ENCODE measurements at places on chromosomes 13 and 19. TPM values are rescaled to one million over a fixed set of nuclear protein-coding genes. Genes with fewer than 3 reads are reported as not detected.
A peak's percentile ranks its signal among the peaks of the same experiment; 100 is the strongest.

The EDDM13 gene
- not detected for polyA plus RNA-seq

The ZNF439 gene
- 4.8 TPM for polyA plus RNA-seq

The FGF22 gene
- 0.24 TPM for polyA plus RNA-seq

The OR7A5 gene
- not detected for polyA plus RNA-seq

The ZNF491 gene
- polyA plus RNA-seq: 1.5 TPM

The PRX gene
- 1.8 TPM for polyA plus RNA-seq

- DNase-seq: peak; percentile 10
These were observed 31.4 kb upstream of the MTIF3 start for GRCh38 chr13:27481766-27482165.

GRCh38 chr13:42981317-42981716 lies 10.7 kb downstream of the EPSTI1 start:
- peak; percentile 54 for DNase-seq

- peak; percentile 58 for DNase-seq
These were observed 54.0 kb upstream of the POSTN start for GRCh38 chr13:37652596-37652995.

DNA sequence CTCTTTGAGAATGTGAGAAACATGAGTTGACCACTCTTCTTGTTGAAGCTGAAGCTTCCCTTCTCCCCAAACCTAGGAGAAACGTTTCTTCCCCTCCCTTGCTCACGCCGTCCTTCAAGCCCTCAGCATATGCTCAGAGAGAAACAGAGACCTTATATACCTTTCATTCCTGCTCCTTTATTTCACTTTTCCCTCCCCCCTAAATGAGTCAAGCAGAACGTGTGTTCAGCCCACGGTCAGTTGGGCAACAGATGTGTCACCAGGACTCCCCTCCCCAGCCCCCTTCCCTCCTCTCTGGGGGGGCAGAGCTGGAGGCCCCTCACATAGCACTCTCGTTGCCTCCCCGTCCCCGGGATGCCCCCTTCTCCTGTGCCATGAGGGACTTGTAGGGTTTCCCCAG lies 8.6 kb downstream of the OR7C2 start:
- no peak for DNase-seq

GRCh38 chr19:11286312-11286974 lies 9.5 kb upstream of the TSPAN16 start:
- peak; percentile 58 for DNase-seq

- DNase-seq: no peak
These were observed 42.7 kb upstream of the MIR17HG start for GRCh38 chr13:91304741-91305140.

- no peak for DNase-seq
These were observed 69.7 kb downstream of the RASA3 start for GRCh38 chr13:114062754-114063153.

GRCh38 chr13:107375701-107376340 lies 807.9 kb upstream of the ARGLU1 start:
- no peak for DNase-seq

Data from IMR-90 (cell line).